Fibroblast of lung (primary cell): ENCODE measurements at places on chromosomes 2 and 18.

DNA sequence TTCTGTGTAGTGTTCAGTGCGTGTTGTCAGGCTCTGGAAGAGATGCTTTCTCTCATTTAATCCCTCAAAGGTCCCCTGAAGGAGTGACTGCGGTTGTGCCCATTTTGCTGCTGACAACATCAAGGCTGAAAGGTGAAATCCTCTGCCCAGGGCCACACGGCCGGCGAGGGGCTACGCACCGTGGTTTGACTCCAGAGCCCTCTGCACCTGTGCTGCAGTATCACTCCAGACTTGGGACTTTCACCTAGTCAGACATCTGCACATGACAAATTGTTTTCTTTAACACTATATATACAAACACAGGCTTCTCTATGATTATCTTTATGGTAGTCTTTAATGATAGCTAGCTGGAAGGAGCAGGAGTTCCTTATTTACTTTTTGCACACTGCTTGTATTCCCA, 90.2 kb downstream of the ARMC9 start:
- DNase-seq: no peak

DNA sequence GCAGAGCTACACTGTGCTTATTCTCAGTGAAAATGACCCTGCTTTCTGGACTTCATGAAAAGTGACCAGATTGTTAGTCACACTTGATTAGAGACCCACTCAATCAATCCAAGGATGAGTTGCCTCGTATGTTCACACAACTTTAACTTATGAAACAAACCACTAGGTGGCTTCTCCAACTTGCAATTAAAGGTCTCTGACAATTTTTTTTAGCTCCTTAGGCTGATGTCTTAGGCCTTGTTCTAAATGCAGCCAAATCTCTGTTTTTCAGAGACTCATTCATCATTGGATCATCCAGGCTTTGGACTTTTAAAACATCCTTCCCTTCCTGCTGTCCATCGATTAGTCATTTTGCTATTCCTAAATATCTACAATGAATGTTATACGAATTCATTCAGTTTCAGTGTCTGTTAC, 63.4 kb downstream of the MREG start:
- DNase-seq: peak; percentile 53

DNA sequence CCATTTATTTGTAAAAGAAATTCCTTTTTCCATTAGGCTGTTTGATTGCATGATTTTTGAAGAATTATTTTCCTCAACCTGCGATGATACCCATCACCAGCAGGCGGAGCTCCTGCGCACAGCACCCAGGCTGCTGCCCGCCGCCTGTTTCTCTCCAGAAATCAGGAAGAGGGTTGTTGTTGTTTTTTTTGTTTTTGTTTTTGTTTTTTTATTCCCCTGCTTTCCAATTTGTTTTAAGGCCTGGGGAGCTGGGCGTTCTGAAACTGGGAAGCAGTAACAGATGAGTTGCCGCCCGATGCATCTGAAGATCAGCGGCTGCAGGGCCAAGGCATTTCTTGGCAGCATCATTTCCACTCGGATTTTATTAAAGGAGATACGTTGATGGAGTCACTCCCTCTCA, 132.1 kb downstream of the MBP start:
- peak; percentile 13 for DNase-seq

- no peak for DNase-seq
Measured at GRCh38 chr2:200439981-200440380, 69.9 kb downstream of the KCTD18 start.

- no peak for DNase-seq
Measured at GRCh38 chr18:70158992-70159717, 46.3 kb downstream of the RTTN start.

- DNase-seq: no peak
Measured at GRCh38 chr18:26268454-26268853, 42.2 kb downstream of the TAF4B start.

GRCh38 chr2:188292348-188293239, 920 bp downstream of the GULP1 start:
- DNase-seq: peak; percentile 88
